ENCODE measurements at places on chromosomes 2 and 18.

DNA sequence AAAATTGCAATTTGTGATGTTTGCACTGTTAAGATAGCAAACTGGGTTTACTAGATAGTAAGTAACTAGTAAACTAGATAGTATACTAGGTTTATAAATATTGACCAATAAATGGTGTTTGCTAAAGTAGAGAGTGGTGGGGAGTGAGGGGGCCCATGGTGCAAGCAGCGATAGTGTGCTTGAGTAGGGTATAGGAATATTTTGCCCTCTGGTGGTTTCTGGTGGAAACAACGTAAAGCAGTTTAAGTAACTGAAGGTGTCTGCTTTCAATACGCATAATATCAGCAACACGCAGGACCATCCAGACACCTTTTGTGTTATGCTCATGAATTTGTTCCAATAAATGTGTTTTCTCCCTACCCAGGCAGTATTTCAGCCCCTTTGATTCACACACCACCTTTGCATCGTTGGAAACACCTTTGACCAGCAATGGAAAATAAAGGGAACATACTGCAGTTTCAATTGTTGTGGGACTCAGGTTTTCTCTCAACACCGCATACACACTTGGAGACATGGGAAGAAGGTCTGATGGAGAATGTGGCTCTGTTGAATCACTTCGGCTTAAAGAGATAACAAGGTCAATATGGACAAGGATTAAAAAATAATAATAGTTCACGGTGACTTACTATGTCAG is 16.7 kb upstream of the STAT1 start:
- no peak for DNase-seq

- DNase-seq = no peak
These were observed 49.0 kb downstream of the FBXO36 start for GRCh38 chr2:229971298-229971790.

- DNase-seq = no peak
These were observed 221.4 kb downstream of the CMPK2 start for GRCh38 chr2:6644261-6644660.

DNA sequence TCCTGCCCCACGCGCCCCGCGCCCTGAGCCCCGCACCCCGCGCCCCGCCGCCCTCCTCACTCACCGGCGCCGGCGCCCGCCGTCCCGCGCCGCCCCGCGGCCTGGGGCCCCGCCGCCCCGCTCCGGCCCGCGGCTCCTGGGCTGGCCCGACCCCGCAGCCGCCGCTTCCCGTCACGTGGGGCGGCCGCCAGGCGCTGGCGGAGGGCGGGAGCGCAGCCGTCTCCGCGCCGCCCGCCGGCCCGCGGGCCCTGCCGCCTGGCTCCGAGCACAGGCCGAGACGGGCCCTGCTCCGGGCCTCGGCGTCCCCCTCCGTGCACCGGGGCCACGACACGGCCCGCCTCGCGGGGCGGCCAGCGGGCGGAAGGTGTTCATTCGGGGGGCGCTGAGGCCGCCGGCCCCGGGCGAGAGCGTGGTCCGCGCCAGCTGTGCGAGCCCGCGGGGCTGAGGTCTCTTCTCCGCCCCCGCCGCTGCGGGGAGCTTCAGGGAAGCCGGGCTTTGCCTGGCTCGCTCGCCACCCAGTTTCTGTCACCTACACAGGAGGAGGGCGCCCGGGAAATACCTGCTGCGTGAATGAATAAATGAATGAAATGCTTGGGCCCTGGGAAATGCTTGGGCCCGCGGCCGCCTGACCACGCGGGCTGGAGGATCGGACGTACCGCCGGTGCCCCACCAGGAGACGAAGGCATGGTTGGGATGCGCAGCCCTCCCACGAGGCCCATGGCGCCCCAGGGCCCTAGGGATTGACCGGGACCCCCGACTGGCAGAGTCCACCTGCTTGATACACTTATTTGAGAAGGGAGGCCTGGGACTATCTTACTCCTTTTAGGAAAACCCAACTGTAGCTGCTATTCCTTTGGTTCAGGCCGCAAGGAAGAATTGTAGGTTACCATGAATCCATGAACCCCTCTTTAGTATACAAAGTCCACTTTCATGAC is at the start of gene TGFBRAP1:
Gene TGFBRAP1, minus strand, starts transcription at position 175 of the 935 bp plus-strand sequence. CDS start 21,434 bp downstream, outside the sequence.
- DNase-seq = peak; percentile 80

GRCh38 chr18:69845593-69846506 is 101.8 kb downstream of the CD226 start:
- no peak for DNase-seq

GRCh38 chr18:40939656-40940515 is 1015.1 kb upstream of the PIK3C3 start:
- DNase-seq = no peak

DNA sequence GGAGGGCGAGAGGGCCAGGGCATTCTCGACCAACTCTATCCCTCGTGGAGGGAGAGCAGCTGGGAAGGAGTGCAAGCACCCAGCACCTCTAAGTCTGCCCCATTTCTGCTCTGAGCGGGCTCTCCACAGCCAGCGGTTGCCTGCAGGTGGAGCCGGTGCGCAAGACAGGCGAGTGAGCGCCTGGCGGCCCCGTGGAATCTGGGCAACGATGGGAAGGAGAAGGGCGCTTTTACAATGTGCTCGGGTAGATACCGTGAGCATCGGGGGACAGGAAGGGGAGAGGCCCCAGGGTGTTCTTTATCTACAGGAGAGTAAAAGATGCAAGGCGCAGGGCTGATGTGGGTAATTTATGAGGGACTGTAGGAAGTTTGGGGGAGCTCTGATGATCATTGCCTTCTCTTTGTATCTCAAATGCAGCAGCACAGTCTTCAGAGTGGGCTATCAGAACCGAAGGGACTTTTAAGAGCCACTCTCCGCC is 867 bp upstream of the TTL start:
- DNase-seq = peak; percentile 81

DNA sequence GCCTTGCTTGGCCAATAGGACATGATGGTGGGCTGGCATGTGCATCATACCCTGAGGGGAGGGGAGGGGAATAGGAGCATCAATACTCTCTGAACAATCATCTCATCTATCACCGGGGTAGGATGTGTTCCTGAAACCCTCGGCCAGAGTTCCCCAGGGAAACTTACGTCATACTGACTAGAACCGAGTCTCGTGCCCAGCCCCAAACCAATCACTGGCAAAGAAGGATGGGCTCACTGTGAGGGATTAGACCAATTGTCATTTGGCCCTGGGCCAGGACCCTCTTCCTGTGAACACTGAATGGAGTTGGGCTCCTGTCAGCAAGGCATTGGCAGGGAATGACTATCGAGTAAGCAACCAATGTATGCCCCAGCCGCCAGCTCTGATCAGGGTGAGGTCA is 261.5 kb downstream of the MYCN start:
- DNase-seq = no peak

DNA sequence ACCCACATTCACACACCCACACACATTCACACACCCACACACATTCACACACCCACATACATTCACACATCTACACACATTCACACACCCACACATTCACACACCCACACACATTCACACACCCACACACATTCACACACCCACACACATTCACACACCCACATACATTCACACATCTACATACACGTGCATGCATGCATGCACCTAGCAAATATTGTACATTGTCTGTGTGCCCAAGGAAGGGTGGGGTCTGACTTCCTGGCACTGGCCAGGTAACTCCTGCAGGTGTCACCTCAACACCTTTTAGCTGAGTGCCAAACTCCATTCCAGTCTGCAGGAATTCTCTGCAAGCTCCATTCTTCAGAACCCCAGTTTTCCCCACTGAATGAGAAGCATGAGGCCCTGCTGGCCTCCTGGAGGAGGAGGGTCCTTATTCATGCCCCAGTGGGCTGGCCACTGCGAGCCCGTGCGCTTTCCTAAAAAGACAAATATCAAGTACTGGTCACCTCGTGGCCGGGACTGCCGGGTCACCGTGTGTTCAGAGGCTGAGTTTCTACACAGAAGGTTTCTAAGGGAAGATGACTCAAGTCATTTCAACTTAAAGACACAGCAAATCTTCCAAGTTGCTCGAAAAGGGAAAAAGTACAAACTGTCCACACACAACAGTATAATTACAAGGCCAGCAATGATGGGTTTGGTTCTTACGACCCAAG is 131.5 kb downstream of the HDAC4 start:
- DNase-seq = peak; percentile 3

GRCh38 chr18:37445368-37445767 is 120.2 kb downstream of the CELF4 start:
- DNase-seq = no peak

- no peak for DNase-seq
These were observed 42.1 kb downstream of the MTCL1 start for GRCh38 chr18:8747440-8747937.

DNA sequence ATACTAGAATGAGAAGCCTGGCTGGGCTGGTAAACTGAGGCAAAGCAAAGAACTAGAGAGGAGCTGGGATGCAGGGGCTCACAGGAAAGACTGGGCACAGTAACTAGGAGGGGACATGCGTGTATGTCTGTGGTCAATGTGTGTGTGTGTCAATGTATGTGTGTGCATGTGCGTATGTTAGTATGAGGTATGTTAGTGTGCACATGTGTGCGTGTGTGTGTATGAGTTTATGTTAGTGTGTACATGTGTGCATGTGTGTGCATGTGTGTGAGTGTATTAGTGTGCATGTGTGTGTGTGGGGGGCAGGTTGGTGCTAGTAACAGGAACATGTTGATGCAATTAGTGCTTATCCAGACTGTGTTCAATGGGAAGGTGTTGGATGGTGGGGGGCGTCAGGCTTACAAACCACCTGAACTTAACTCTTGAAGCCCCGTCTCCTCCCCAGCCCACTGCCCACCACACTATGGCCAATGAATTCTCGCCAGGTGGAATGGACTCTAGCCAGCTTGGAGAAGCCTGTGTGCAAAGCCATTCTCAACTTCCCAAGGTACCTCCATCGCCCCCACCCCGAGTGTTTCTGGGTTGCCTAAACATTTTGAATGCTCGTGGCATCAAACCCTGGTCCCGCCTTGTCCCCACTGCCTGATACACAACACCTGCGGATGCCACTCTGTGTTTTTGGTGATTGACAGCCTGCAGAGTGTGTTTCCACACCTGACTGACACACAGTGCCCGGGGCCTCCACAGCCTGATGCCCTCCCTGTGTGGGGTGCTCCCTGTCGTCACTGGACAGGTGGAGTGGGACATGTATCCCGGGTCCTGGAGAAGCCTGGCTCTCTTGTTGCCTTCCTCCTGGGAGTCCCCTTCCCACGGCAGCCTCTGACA is 90.1 kb upstream of the ASB18 start:
- no peak for DNase-seq

GRCh38 chr18:25262920-25263319 is 89.0 kb downstream of the ZNF521 start:
- no peak for DNase-seq

DNA sequence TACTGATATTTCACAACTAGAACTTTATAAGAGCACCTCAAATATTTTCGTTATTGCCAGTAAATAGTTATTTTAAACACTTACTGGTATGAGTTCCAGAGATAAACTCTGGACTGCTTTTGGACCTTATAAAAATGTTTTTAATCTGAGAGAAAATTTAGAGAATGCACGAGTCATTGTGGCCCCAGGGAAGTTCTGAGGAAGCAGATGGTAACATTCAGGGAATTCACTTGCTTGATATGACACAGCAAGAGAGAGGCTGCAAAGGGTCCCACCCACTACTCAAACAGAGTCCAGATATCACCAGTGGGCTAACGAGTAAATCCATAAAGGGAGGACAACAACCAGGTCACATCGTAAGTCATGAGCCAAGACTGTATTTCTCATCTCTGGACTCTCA is 526.8 kb downstream of the TDRD15 start:
- no peak for DNase-seq

DNA sequence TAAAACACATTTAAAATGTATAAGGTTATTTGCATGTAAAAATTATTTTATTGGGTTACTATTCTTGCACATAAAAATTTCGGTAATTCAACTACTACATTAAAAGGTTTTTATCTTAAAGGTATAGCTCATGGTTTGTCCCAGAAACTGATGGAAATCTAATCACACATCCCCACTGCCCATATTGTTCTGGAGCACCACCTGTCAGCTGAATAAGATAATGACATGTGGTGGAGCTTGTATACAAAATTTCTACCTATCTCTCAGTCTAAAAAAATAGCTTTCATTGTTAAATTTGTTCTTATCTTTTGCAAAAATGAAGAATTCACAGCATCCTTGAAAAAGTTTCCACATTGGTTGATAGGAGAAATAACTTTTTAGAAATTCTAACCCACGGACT is 18.3 kb downstream of the ERBB4 start:
- DNase-seq = no peak

DNA sequence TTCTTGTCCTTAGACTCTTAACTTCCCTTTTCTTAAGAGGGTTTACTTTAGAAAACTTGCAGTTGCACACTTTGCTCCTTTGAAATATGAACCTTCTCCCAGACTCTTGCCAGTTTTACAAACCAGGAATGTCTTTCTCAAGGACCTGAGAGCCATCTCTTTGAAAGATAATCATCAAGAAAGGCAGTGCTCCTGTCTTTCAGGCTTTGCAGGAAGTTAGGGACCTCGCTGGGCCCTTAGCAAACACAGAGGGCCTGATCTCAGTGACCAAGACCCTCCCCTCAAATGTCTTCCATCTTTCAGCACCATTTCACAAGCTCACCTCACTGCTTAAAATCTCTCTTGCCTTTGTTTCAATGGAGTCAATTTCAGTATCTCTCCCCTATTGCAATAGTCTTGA is 32.0 kb upstream of the NYAP2 start:
- no peak for DNase-seq

- DNase-seq = no peak
These were observed 138.6 kb upstream of the MSH6 start for GRCh38 chr2:47644351-47644750.

- no peak for DNase-seq
These were observed 6.0 kb downstream of the CAVIN2 start for GRCh38 chr2:191840921-191841320.

DNA sequence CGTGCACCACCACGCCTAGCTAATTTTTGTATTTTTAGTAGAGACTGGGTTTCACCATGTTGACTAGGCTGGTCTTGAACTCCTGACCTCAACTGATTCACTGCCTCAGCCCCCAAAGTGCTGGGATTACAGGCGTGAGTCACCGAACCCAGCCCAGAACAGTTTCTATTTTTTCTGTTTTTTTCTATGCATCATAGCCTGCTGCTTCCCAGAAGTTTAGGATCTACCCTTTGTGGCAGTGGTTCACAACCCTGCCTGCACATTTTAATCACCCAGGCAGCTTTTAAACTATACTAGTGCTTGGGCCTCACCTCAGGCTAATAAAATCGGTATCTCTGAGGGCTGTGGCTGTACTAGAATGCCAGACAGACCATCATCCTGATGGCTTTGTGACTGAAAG is 39.7 kb upstream of the SOCS6 start:
- no peak for DNase-seq

DNA sequence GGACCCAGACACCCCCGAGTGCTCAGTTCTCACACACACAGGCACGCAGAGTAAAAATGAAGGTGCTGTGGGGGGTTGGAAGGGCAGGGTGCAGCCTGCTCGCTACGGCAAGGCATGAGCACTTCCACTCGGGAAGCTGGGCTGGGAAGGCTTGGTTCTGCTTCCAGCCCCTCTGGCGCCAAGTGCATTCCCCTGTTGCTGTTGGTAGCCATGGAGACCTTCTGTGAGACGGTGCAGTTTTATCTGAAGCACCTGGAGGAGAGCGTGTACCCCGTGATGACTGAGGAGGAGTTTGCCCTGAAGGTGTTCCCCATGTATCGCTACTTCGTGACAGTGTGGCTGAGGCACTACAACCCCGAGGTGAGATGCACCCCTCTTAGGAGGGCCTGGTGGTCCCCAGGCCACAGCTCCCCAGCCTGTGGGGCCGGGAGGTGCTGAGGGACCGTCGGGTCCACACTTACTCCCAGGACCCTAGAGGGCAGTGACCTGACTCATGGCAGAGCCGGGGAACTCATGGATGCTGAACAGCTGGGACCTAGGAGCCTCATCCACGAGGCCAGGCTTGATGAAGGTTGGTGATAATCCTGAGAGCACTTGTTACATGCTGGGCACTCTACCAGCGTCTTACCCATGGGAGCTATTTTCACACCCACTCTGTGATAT is 15.5 kb downstream of the MROH2A start:
- DNase-seq = no peak

Data from GM06990 (cell line).